ENCODE measurements at places on chromosomes 11 and 22.

DNA sequence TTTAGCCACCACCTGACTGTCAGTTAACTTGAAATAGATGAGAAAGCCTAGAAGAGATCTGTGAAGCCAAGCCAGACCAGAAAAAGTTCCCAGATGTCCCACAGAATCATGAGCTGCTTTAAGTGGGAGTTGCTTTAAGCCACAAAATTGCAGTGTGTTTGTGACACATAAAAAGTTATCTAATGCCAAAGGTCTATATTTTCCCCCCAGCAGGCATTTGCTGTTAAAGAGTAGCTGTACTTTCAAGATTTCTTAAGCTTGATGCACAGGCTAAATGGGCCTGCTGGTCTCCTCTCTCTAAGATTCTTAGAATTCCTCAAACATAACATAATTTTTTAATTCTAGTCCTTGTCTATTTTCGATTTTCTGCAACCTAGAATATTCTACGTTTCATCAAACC is 825.7 kb downstream of the FAM181B start:
- no peak for DNase-seq

DNA sequence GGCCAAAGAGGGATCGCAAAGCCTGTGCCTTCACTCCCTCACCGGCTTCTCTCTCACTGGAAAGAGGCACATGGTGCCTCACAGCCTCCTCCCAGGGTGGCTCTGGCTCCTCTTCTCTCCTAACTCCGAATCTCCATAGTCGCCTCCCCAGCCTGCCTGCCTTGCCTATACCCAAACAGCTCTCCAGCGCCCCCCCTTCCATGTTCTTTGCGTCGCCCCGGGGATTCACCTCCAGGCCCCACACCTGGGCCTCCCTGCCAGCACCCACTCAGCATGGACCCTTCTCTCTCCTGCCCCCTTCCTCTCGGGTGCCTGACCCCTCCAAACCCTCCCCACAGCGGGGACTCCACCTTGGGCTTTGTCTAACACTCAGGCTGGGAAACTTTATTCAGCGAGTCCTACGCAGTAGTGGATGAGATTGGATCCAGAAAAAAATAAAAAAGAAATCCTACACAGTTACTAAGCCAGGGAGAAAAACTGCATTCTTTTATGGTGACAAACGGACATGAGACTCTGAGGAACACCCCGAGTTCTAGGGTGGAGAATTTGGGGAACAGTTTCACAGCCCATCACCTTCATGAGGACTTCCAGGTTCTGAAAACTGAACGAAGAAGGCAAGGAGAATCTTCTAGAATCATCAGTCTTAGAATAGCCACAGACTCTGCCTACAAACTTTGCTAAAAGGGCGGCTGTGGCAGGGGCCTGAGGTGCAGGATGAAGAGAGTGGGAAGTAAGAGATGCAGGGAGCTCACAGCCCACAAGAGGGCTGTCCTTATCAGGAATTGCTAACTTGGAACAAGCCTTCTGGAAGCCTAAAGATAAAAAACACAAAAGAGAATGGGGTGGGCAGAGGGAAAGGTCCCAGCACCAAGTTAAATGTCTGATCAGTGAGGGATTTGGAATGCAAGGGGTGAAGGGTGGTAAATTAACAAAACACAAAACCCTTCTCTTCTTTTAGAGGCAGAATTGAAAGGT is 5.3 kb downstream of the PPM1F start:
- DNase-seq = no peak

- DNase-seq = no peak
These were observed 12.9 kb upstream of the PIK3IP1 start for GRCh38 chr22:31305194-31305593.

GRCh38 chr11:45106440-45106839 is 40.0 kb upstream of the PRDM11 start:
- no peak for DNase-seq

- no peak for DNase-seq
These were observed 17.2 kb downstream of the SCGB1A1 start for GRCh38 chr11:62435846-62436660.

- DNase-seq = no peak
These were observed 13.2 kb downstream of the CARS1 start for GRCh38 chr11:3044004-3044403.

DNA sequence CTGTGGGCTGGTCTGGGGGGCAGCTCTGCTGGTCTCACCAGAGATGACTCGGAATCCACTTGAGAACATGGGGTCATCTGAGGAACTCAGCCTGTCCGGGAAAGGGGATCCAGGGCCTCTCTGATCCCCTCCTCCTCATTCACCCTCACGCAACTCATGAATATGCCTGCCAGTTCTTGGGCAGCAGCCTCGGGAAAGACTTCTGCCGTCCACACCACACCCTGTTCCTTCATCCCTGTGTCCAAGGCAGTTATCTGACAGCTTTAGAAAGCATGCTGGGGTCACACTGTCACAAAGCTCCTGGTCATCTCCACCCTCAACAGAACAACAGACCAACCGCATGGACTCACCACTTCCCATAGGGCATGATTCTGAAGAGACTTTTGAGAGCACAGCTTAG is 88.3 kb downstream of the AMOTL1 start:
- DNase-seq = no peak

GRCh38 chr11:64607381-64607985 is 16.5 kb downstream of the SLC22A12 start:
- no peak for DNase-seq

DNA sequence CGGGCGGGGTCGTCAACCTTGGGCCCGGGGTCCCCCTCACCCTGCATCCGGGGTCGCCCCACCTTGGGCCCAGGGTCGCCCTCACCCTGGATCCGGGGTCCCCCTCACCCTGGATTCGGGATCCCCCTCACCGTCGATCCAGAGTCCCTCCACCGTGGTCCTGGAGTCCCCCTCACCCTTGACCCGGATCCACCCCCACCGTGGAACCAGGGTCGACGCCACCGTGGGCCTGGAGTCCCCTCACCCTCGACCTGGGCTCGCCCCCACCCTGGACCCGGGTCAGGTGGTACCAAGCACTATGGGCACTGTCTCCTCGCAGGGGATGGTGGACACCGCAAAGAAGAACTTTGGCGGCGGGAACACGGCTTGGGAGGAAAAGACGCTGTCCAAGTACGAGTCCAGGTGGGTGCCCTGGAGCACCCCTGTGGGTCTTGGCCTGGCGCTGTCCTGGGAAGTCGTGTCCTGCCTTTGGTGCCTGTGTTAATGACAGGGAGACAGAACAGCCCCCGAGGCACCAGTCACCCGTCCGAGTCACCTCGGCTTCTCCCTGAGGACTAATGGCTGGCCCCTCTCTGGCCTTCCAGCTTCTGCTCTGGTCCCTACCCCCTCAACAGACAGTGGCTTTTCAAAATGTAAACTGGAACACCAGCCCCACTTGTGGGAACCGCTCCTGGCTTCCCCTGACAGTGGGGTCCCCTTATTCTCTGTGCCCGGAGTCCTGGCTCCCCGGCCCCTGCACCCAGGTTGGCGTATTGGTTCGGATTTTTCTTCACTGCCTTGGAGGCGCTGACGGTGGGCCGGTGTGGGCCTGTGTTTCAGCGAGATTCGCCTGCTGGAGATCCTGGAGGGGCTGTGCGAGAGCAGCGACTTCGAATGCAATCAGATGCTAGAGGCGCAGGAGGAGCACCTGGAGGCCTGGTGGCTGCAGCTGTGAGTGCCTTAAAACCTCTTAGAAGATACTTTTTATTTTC is 762 bp downstream of the CRELD2 start:
- DNase-seq = no peak

- DNase-seq = no peak
These were observed 7.2 kb downstream of the UPK3A start for GRCh38 chr22:45291931-45292290.

GRCh38 chr11:112795142-112795815 is 165.9 kb upstream of the NCAM1 start:
- DNase-seq = no peak

- DNase-seq = no peak
These were observed 409 bp upstream of the TMEM134 start for GRCh38 chr11:67469508-67469811.

All from T follicular helper cell (primary cell).